AG04450 (cell line): ENCODE measurements at places on chromosomes 6 and 20. TPM values are rescaled to one million over a fixed set of nuclear protein-coding genes. Genes with fewer than 3 reads are reported as not detected.
A peak's percentile ranks its signal among the peaks of the same experiment; 100 is the strongest.

DNA sequence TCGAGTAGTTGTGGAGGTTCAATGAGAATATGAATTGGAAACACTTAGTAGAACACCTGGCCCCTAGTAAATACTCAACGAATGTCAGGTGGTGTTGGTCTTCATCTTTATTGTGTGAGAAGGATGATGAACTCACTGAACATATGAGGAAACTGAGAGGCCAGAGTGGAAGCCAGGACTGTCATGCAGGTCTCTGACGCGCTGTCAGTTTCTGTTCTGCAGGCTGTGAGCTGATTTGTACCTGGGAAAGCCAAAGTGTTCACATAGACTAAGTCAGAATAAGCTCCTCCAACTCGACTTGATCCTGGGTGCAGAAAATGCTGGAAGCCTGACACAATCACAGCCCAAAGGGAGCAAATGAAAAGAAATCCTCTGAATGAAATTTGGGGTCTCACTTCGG lies 222.2 kb downstream of the LY86 start:
- no peak for DNase-seq

DNA sequence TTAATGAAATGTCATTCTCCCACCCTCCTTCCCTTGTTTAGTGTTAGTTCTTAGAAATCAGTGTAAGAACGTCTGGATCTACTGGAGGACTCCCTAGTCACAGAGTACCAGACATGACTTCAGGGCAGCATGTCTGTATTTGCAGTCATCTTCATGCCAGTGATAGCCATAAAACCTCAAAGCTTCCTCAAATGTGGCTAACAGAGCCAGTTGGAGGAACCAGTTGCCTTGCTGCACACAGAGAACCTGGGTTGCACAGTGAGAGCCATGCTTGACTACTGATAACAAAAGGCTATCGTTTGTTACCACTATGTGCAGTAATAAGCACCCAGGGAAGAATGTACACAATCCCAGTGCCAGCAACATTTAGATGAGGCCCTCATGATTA lies 20.1 kb downstream of the NT5E start:
- DNase-seq: no peak

Gene SOBP
- polyA plus RNA-seq: 0.76 and 1.1 TPM in 2 replicates

Gene HRH3
- not detected in 2 replicates for polyA plus RNA-seq

- no peak for DNase-seq
Measured at GRCh38 chr6:47700596-47700995, 2.2 kb downstream of the ADGRF4 start.

DNA sequence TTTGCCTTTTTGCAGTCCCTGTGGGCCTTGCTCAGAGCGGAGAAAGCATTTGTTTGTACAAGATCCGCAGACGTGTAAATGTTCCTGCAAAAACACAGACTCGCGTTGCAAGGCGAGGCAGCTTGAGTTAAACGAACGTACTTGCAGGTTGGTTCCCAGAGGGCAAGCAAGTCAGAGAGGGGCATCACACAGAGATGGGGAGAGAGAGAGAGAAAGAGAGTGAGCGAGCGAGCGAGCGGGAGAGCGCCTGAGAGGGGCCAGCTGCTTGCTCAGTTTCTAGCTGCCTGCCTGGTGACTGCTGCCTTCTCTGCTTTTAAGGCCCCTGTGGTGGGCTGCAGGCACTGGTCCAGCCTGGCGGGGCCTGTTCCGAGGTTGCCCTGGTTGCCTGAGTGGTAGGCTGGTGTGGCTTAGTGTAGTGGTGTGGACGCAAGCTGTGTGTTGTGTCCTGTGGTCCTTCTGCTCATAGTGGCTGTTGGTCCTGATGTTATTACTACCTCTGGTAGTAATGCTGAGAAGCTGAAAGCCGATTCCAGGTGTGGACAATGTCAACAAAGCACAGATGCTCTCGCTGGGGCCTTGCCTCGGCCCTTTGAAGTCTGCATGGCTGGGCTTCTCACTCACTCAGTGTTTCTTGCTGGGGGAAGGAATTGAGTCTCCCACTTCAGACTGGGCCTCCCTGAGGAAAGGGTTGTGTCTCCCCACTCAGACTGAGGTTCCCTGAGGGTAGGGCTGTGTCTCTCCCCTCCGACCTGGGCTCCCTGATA lies 12.1 kb downstream of the VEGFA start:
- no peak for DNase-seq

Gene OPN5
- polyA plus RNA-seq: not detected in 2 replicates

DNA sequence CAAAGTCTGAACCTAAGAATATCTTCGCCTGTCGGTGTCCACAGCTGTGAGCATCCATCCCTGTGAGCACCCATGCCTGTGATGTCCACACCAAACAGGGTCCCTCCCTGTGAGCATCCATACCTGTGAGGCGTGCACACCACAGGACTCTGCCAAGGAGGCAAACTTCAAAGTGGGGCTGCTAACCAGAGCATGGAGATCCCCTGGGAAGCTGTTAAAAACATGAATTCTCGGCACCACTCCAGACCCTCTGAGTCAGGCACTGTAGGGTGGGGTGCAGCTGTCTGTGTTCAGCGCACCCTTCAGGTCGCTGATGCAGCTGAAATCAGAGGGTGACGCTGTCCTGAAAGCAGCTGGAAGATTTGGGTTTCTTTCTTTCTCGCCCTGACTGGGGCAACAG lies 85.4 kb upstream of the NXT1 start:
- no peak for DNase-seq

GRCh38 chr20:11447371-11448100 lies 470.2 kb upstream of the BTBD3 start:
- no peak for DNase-seq

Gene ABHD16B
- polyA plus RNA-seq: not detected in 2 replicates

GRCh38 chr6:38572186-38572813 lies 67.4 kb downstream of the BTBD9 start:
- no peak for DNase-seq

DNA sequence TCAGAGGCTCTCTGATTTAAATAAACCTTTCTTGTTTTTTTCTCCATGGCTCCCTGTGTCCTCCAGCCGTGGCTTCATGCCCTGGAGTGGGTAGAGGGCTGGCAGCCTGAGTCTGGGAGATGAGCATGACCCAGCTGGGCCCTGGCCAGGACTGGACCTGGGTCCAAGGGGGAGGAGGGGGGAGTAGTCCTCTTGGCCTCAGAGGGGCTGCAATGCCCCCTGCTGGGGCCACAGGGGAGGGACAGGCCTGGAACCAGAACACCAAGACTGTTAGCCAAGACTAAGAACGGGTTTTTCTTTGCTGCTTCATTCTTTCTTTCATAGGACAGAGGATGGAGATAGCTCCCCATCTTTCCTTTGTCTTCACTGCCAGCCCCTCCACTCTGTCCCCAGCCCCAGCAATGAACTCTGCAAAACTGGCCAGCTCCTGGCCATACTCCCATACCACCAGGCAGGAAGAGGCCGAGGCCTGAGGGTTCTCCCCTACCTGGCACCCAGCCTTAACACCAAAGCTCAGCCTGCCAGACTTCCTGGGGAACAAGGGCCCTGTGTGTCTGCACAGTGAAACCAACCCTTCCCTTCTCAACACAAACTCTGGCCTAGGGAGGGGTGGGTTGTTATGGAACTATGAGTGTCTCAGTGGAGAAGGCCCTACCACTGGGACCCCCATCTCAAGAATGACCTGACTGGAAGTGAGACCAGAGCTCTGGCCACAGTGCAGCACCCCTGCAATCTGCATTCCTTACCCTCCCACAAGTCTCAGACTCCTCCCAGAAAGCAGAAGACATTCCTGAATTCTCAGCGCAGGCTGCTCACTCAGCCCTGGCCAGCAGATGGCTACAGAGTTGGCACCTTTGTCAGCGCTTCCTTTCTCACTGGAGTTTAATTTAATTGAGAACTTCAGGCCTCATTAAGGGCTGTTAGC lies 11.0 kb downstream of the SLC29A1 start:
- DNase-seq: peak; percentile 47

GRCh38 chr6:83071707-83072106 lies 4.2 kb downstream of the DOP1A start:
- DNase-seq: no peak

Gene CTCFL
- not detected in 2 replicates for polyA plus RNA-seq

DNA sequence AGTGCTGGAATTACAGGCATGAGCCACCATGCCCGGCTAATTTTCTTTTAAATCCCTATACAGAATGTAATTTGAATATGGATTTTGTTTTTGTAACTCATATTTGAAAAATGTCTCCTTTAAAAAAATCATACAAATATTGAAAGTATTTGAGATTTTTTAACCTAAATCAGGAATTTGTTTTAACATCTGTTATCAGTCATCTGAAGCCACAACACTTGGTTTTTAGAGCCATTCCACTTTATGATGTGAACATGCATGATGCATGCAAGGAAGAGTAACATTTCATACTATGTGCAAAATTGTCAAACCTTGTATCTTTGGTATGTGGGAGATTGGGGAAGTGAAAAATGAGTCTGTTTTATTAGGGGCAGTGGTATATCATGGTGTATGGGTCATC lies 124.5 kb upstream of the AHI1 start:
- no peak for DNase-seq

Gene MEP1A
- not detected in 2 replicates for polyA plus RNA-seq

Gene SYNE1
- 35.7 and 38.0 TPM in 2 replicates for polyA plus RNA-seq

- no peak for DNase-seq
Measured at GRCh38 chr6:54103497-54103896, 7.7 kb upstream of the MLIP start.

GRCh38 chr6:147192278-147192911 lies 11.8 kb upstream of the STXBP5 start:
- no peak for DNase-seq

Gene VSTM2L
- 0.25 and 0.50 TPM in 2 replicates for polyA plus RNA-seq

- no peak for DNase-seq
Measured at GRCh38 chr6:13302291-13302690, 26.0 kb downstream of the TBC1D7 start.

Gene GFRAL
- polyA plus RNA-seq: not detected in 2 replicates

DNA sequence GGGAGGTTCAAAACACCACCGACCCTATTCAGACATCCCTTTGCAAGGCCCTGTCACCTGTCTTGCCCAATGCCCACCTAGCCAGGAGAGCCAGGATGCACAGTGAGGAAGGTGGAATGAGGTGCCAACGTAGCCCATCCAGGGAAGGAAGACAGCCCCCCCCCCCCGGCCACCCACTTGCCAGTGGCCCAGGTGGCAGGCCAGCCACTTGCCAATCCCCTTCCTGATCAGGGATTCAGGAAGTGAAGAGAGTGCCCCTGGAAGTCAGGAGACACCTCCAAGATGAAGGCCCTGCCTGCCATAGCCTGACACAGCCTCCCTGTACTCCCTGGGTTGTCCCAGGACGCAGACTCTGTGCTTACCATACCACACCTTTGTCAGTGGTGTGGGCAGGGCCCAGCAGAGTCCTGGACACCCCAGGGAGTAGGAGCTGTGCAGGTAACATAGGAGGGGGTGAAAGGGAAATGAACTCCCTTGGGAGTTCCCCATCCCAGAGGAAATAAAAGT lies 54.7 kb downstream of the MRPL14 start:
- DNase-seq: no peak

DNA sequence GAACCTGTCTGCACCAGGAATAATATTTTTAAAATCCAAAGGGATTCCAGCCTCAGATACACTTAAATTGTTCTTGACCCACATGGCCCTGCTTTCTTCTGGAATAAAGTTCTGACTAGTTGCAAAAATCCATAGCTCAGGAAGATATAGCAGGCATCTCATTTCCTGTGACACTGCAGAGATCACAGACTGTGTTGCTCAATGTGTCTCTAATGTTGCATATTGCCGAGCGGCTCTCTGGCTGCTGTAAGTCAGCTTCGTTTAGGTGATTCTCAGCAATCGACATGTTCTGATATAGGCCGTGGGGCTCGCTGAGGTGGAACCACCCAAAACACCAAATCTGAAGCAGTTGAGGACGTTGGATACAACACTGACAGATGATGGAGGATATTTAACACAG lies 498.3 kb upstream of the AGPAT4 start:
- DNase-seq: no peak

Gene ENTPD6
- polyA plus RNA-seq: 39.9 and 51.4 TPM in 2 replicates

Gene RSPO4
- not detected in 2 replicates for polyA plus RNA-seq

DNA sequence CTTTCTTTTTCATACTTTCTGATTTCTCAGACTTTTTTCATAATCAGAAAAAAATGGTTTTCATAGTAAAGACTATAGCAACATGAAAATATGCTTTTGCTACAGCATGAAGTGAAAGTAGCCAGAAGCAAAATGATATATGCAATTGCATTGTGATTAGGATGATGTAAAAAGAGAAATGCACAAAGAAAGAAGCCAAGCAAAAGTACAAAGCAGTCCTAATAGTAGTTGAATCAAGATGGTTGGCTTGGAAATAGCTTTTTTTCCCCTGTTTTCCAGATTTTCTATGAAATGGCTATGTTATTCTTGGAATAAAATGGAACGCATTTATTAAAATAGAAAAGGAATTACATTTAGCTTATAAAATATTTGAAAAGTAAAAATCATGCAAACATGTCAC lies 77.3 kb downstream of the SEL1L2 start:
- DNase-seq: no peak

DNA sequence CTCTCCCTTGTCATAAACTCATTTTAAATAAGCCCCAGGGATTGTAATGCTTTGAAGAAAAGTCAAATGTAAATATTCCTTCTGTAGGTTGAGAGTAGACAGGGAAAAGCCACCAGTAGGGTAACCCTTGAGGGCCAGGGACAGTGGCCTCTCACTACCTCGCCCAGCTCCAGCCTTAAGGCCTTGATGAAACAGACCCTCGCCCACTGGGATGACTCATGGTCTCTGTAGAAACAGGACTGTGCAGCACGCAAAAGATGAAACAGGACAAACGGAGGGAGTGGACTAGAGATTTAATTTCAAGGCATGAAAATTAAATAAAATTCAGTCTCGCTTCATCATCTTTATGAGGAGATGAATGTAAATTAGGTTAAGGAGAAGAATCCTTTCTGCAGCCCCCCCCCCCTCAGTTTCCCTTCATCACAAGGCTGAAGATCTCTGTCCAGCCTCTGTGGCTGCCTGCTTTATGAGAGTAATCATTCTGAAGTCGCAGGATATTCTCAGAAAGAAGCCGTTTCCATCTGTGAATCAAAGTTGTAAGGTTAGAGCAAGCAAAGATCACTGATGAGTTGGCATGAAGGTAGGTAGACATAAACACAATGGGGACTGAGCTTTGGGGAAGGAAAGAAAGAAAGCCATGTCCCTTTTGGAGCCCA lies 60.4 kb downstream of the TMEM200A start:
- DNase-seq: no peak

Gene ERVFRD-1
- polyA plus RNA-seq: not detected in 2 replicates

DNA sequence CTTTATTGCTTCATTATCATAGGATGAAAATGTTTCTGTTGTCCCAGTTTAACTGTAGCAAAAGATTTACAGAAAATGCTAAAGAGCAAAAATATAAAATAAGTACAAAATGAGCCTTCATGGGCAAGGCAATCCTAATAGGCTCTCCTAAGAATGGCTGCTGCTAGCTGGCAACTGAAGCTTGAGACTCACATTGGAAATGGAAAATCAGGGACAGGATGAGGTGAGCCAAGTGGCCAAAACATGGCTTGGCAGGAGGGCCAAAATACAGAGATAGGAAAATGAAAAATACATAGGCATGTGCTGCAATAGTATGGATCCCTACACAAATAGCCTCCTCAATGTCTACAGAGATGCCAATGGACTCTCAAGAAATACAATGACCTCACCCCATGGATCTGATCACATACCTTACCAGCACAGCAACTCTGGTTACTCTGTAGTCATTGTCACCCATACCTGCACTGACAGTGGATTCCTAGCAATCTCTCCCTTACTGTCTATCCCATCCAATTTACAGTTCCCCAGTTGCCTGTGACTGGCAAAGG lies 105.4 kb downstream of the DST start:
- no peak for DNase-seq

Gene SLC12A5
- polyA plus RNA-seq: 0.55 and 1.7 TPM in 2 replicates

- DNase-seq: no peak
Measured at GRCh38 chr20:63364801-63365585, 3.8 kb upstream of the CHRNA4 start.
